ENCODE measurements at places on chromosomes 3 and 15.

GRCh38 chr15:36356978-36357601 is 222.3 kb upstream of the CDIN1 start:
- DNase-seq: peak; percentile 78

GRCh38 chr3:31765871-31766270 is 215.2 kb downstream of the OSBPL10 start:
- DNase-seq: no peak

DNA sequence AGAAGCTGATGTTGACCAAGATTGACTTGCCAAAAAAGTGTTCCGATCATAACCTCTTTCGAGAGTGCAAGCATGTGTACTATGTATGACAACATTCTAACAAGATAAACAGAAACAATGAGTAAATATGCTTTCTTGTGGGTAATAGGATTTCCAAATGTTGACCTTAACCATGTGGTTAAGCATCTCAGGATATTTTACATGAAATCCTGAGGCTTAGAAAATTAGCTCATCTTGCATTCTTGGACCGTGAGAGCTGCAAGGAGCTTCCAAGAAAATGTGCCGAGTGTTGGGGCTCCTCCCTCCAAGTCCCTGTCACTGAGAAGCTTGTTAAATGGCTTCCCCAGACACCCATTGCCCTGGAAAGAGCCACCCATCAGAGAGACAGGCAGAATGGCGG is 50.1 kb downstream of the C3orf20 start:
- DNase-seq: no peak

GRCh38 chr3:24475925-24476324 is 18.7 kb downstream of the THRB start:
- no peak for DNase-seq

- DNase-seq: no peak
Observed at GRCh38 chr3:48186631-48187300, 1.5 kb downstream of the CDC25A start.

DNA sequence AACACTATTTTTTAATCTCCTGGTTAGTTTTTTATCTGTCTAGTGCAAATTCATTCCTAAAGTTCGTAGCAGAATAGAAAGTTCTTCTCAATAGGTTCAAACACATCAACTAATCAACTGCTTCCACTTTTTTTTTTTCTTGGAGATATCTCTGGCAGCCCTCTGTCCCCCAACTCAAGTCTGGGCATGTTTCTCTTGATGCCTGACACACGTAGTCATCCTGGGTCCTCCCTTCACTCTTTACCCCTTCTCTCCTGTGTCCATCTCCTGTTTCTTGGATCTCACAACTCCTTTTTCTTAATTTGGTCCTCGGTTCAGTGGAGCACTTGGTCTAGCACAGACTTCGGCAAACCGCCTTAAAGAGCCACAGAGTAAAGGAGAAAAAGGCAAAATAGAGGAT is 14.4 kb downstream of the TNFAIP8L3 start:
- no peak for DNase-seq

DNA sequence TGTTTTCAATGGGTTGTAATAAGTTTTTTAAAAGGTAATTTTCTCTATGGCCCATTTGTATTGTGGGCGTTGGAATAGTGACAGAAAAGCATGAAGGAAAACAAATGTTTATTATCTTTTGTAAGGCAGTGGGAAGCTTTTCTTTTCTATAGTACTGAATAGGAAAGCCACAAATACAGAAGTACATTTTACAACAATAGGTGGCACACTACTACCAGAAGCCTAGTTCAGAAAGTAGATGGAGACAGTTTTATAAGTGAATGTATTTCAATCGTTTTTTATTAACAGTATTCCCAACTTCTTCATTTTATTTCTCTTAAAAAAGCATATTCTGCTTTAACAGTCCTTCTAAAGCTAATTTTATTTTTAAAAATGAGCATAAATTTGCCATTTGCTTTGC is 296.7 kb downstream of the PTPRG start:
- DNase-seq: peak; percentile 46

DNA sequence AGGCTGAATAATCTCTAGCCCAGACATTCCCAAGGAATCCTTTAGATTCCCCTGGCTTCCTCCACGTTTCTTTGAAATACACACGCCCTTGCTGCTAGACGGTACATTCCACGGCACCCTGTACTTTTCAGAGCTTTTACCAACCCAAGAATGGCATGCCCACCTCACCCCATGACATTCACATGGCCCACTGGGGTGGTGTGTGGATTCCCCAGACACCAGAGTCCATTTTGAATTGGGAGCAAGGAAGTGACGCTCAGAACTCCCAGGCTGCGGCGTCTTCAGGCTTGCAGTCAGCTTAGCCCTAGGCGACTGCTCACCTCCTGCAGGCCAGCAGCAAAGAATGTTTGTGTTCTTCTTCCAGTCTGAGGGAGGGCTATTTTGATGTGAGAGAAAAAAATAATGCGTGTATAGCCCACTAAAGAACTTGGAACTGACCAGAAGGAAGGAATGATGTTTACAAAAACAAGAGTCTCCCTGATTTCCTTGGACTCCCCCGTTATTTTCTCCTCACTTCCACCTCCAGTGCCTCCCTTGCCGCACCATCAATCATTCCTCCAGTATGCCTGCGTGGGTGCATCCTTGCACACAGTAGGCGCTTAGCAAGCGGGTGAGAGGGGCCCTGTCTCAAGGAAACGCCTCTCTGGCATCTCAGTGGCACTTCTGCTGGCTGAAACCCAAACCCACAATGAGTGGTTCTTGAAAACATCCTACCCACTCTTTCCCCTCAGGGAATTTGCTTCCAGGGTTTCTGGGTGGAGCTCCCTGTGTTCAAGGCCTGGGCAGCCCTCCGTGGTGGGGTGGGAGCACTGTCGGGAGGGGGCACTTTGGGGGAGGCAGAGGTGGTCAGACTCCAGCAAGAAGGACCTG is 59.9 kb downstream of the SMAD6 start:
- DNase-seq: no peak

- DNase-seq: no peak
Observed at GRCh38 chr3:130865489-130865888, 28.4 kb upstream of the ATP2C1 start.

DNA sequence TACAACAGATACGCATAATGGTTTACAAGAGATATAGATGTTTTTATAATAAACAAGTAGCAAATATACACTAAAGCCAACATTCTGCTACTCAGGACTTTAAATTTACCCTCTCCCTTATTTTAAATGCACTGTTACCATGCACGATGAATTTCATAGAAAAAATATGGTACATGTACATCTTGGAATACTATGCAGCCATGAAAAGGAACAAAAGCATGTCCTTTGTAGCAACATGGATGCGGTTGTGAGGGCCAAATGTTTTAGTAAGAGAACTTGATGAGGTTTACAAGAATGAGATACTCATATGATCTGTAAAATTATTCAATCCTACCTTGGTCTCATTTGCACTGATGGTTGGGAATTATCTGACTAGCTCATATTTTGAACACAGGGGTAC is 769.3 kb downstream of the VGLL3 start:
- no peak for DNase-seq
